T-helper 2 cell (primary cell): ENCODE measurements at places on chromosomes 1 and 21.

- DNase-seq = no peak
Observed at GRCh38 chr1:246947255-246947654, 15.5 kb upstream of the AHCTF1 start.

GRCh38 chr1:237281481-237281880 is 239.5 kb downstream of the RYR2 start:
- no peak for DNase-seq

GRCh38 chr1:206703661-206704060 is 19.0 kb downstream of the MAPKAPK2 start:
- peak; percentile 77 for DNase-seq

DNA sequence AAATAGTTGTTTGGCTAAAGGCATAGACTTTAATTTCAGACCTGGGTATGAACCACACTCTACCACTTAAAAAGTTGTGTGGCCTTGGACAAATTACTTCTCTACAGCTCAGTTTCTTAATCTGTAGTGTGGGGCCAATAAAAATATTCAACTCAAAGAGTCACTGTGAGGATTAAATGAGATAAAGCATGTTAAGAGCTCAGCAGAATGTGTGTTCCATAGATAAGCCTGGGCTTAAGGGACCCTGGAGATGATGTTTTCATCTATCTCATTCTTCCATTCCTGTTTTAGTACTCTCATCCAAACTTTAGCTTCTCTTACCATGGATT is 17.7 kb downstream of the S100A10 start:
- DNase-seq = no peak

GRCh38 chr1:211912038-211912437 is 81.5 kb upstream of the LPGAT1 start:
- no peak for DNase-seq

- DNase-seq = no peak
Observed at GRCh38 chr1:89942825-89943658, 51.9 kb upstream of the ZNF326 start.

DNA sequence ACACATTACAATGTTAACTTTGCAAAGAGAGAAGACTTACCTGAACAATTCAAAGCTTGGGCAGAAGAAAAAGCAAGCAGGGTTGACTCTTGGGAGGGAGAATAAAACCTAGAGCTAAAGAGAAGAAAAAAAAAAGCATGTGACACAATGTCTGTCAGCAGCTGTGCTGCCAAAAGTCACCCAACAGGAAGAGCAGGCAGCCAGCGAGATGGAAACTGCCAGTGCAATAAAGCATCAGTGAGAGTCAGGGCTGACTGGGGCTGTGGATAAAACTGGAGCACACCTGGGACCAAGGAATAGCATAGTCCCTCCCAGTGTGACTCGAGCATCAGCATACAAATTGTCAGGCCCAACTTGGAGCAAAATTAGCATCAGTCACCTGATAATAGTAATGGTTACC is 65.0 kb upstream of the SLC22A15 start:
- no peak for DNase-seq

- no peak for DNase-seq
Observed at GRCh38 chr1:175434283-175434860, 241.8 kb upstream of the KIAA0040 start.

DNA sequence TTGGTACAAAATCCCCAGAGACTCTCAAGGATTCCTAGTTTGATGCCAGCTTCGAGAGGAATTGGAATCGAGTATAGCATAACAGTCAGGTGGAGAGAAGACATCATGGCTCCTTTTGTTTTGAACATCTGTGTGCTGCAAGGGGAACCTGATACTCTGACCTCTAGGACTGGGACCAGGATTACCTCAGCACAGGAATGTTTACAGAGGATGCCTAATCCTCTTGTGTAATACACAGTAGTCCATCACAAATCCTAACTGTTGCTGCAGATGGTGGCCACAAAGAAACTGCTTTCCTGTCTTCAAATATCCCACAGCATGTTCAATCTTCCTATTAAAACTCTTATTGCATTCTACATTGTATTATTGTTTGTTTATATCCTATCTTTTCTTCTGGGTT is 111.8 kb upstream of the PRMT6 start:
- no peak for DNase-seq

DNA sequence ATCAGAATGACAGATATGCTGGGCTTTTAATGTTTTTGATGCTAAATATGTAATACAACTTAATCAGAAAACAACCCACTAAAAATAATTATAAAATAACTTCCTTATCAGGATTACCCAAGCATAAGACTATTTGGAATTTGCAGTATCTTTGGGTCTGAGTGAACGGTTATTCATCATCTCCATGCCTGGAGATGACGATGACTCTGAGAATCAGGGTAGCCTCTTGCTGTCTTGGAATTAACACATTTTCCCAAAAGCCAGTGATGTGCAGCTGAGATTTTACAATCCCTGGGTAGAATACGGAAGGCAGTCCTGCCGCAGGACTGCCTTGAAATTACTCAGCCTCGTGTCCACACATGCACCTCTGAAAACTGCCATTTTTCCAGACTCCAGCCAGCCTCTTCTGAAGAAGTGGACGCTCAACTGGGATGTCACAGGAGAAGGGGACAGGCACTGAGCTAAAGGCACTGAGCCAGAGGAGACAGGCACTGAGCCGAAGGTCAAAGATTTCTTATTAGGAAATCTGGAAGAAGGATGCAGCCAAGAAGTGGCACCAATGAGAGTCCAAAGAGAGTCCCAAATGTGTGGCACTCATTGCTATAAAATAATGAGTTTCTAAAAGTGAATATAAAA is 85.5 kb downstream of the PGBD5 start:
- no peak for DNase-seq

- no peak for DNase-seq
Observed at GRCh38 chr1:154962156-154962749, 671 bp upstream of the PYGO2 start.

DNA sequence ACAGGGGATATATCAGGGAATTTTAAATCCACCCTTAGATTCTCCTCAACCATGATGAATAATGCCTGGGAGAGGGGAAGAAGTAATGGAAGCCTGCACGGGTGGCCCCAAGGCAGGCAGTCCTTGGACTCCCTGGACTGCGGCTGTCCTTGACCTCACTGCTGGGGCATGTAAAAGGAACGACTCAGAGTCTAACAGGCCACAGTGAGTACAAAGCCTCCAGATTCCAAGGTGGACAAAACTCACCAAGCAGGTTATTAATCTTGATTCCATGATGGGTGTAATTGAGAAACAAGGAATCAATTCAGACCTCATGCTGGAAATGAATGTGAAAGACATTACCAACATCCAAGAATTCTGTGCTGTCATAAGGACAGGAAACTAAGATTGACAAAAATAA is 13.0 kb upstream of the ARHGAP29 start:
- no peak for DNase-seq
